Fibroblast of skin of abdomen (primary cell): ENCODE measurements at places on chromosomes 5 and 9.

GRCh38 chr5:33441241-33442177 lies 744 bp downstream of the TARS1 start:
- DNase-seq = peak; percentile 55

- DNase-seq = no peak
Measured at GRCh38 chr5:121164632-121165031, 687.0 kb upstream of the FTMT start.

GRCh38 chr5:1065891-1066650 lies 45.8 kb downstream of the SLC12A7 start:
- DNase-seq = no peak

DNA sequence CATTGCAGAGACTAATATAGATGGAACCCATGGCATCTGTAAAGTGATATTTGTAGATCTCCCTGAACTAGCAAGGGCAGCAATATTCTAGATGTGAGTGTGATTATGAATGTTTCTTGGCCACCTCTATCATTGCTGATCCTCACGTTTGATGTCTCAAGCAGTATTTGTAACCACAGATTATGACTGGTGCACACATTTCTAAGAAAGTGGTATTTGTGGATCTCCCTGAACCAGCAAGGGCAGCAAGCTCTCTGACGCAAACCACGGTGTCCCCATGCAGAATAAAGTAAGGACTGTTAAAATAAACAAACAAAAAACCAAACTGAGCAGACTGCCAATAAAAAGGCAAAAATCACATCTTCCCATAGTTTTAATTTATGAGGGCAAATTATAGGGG lies 301.3 kb downstream of the CSNK1G3 start:
- DNase-seq = no peak

GRCh38 chr9:2800394-2801179 lies 43.3 kb downstream of the PUM3 start:
- no peak for DNase-seq

GRCh38 chr9:113309204-113309813 lies 6.1 kb upstream of the RNF183 start:
- DNase-seq = peak; percentile 38

DNA sequence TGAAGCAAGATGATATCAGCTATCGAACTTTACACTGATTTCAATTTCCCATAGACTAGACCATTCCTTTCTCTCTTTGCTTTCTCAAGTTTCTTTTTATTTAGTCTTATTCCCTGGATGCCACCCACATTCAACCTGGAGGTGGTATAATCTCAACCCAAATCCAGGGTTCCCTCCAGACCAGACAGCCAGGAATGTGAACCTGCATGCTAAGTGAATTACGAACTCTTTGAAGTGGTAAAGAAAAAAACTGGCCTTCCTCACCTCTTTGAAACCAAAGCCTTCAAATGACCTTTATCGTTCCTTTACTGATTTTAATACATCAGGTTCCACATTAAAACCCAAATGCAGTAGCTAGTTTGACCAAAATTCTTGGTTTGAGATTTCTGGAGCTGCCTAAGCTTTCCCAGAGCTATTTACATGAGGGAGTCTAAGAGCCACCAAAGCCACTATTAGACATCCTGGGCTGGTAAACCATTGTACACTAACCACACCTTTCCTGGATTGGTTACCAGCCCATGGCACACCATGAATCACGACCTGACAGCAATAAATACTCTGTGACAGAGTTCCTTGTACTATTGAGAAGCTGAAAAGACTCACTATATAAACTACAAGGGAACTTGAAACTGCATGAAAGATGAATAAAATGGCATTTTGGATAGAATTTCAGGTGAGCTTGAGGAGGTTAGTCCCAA lies 323.7 kb downstream of the ADAMTS6 start:
- no peak for DNase-seq

GRCh38 chr5:150213530-150213929 lies 23.7 kb downstream of the SLC6A7 start:
- peak; percentile 78 for DNase-seq

GRCh38 chr9:131588396-131588795 lies 43.1 kb downstream of the PRRT1B start:
- no peak for DNase-seq

GRCh38 chr9:133478851-133479711 lies at the start of gene SLC2A6:
SLC2A6 (minus strand) TSS chr9:133479099; CDS start chr9:133479059, 40 bp downstream.
- peak; percentile 77 for DNase-seq

DNA sequence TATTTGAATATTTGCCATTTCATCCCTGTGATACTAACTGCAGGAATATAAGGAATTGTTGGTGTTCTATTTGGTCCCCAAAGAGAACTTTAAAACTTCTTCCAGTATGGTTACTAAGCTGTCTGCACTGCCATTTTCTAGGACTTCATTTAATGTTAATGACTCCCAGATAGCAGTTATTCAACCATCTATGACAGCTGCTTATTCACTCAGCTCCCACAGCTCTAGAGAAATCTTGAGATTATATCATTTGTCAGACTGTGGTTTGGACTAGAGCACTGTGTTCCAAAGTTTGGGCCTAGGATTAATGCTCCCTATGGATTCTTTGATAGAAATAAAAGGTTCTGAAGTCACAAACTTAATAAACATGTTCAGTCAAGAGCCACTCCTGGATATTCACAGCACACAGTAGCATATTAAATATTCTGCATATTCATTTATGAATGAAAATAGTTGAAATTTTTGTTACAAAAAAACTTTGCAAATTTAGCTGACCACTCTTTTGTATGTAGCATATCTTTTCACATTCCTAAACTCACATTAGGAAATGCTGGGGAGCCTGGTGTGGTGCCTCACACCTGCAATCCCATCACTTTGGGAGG lies 173.7 kb downstream of the NFIB start:
- peak; percentile 59 for DNase-seq

DNA sequence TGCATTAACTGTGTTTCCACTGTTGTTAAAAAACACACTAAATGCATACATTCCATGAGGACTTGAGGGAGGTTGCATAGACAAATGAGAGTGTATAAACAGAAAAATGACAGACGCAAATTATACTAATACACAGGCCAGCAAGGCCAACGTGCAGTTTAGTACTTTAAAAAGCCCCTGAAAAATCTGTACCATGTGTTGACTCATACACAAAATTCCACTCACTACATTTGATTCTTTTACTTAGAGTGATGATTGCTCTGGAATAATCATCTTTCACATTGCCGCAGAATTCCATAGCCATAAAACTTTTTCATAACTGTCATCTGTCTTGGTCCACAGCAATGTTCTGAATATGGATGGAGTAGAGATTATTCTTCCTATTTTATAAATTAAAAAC lies 215.7 kb downstream of the FAM114A2 start:
- DNase-seq = peak; percentile 60

DNA sequence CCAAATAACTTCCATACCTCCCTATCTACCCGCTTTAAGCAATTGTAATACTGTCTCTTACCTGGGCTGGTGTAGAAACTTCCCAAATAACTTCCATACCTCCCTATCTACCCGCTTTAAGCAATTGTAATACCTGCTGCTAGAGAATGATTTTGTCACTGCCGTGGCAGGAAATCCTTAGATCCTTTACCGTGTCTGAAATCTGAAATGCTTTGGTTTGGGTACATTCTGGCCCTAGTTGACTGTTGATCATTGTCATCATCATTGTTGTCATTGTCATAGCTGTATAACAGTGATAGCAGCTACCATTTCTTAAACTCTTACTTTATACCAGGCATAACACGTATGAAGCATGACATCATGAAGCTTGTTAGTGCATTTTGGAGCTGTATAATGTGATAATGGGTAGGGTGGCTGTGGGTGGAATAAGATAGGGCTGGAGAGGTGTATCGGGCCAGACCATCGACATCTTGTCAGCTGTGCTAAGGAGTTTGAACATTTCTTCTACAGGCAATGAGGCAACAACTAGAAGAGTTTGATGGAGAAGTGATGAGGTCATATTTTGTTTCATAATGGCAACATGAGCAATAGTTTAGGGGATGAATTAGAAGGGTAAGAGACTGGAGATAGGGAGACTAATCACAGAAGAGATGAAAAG lies 15.7 kb downstream of the PIP5K1B start:
- DNase-seq = no peak

GRCh38 chr9:121107029-121107428 lies 32.3 kb downstream of the CNTRL start:
- DNase-seq = no peak

GRCh38 chr5:124745007-124745927 lies 1.2 kb downstream of the ZNF608 start:
- no peak for DNase-seq

DNA sequence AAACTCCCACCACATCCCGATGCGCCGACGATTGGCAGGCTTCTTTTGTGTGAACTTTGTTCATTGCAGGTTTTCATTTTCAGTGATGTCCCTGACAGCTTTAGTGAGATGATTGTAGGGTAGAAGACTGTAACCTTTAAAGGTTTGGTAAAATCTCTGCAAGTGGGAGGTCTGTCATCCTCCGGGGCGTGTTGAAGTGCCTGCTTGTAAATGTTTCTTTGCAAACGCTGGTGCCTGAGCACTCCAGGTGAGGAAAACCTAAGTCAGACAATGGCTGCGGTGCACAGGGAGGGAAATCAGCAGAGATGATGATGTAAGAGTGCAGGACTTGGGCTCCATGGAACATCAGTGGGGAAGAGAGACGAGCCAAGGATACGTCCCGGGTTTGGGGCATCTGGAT lies 228.1 kb downstream of the DRD1 start:
- no peak for DNase-seq

DNA sequence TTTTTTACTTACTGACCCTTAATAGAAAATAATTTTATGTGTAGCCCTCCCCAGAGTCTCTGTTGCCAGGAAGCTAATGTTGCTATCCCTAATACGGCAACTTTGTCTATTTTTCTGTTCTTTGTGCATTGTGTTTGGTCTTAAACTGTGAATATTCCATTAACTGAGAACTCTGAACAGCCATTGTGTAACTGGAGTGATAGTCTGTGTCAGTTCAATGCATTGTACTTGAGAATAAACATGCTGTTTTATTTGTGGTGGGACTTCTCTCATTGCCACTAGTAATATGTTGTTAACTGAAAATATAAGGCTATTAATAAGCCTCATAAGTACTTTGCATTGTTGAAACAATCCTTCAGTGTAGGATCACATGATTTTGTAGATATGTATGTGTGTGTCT lies 278.3 kb upstream of the DMRT1 start:
- DNase-seq = no peak

DNA sequence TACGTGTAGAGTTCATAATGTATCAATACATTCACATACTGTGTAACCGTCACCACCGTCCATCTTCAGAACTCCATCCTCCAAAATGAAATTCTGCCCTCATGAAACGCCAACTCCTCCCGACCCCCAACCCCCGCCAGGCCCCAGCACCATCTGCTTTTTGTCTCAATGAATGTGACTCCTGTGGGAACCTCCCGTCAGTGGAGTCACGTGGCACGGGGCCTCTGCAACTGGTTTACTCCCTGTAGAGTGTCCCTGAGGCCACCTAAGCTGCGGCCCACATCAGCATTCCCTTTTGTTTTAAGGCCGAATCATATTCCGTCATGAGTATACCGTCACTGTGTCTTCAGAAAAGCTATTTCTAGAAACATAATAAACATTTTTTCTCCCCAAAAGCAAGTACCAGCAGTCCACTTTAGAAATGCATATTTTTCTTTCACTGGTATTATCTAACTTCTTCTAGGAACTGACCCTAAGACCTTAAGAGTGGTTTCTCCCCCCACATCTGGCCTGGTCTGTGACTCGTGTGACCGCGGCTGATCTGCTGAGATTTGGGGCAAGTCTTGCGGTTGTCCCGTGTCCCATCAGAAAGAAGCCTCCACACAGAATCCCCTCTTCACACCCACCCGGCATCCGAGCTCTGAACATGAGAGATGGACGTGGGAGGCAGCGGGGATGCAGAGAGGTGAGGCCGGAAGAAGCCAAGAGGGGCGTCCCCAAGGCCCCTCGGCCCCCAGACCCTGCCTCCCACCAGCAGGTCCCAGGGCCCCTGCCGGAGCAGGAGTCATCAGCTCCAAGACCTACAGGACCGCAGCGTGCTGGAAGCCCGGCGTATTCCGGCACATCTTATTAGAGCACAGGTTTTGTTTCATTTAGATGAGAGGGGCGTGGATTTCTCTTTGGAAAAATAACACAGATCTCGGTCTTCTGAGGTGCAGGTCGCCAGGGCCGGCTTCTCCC lies 38.3 kb downstream of the SLC6A3 start:
- DNase-seq = no peak

- peak; percentile 46 for DNase-seq
Measured at GRCh38 chr5:146291421-146292074, 47.1 kb upstream of the POU4F3 start.

- DNase-seq = no peak
Measured at GRCh38 chr9:95522871-95523370, 6.2 kb upstream of the PTCH1 start.

- no peak for DNase-seq
Measured at GRCh38 chr5:78627175-78627574, 21.4 kb downstream of the LHFPL2 start.
